ENCODE measurements at places on chromosomes 13 and 19. TPM values are rescaled to one million over a fixed set of nuclear protein-coding genes. Genes with fewer than 3 reads are reported as not detected.

DNA sequence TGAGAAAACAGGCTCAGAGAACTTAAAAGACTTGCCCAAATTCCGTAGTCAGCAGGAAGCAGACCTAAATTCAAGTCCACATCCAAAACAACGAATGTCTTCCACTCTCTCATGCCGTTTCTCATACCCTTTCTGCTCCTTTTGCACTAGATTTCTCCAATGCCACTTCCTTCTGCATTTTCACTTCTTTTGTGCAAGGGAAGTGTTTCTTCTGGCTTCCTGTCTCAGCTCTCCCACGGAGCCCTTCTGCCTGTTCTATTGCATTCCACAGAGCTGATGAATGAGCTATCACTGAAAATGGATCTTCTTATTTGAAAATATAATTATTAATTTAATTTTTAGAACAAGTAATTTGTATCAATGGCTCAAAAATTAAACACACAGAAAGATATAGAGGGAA is 56.1 kb upstream of the STK24 start:
- no peak for DNase-seq

DNA sequence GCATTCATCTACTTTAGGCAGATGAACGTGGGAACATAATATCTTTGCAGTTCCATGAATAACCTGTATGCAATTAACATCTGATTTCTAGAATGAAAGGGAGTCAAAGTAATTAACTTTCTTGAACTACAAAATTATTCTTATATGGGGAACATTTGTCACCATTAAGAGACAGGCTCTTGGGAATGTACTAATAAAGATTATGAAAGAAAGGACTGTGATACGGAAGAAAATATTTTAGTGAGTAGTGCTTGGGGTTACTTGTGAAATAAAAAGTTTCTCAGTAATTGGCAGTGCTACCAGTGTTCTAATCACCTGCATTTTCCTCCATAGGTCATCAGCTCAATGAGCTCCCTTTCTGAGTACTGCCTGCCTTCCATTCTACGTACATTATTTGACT is 85.4 kb downstream of the FRY start:
- no peak for DNase-seq

Gene PEAK3
- total RNA-seq = 2.9 TPM

GRCh38 chr19:57231686-57232085 is 863 bp downstream of the AURKC start:
- no peak for DNase-seq

GRCh38 chr13:35716186-35716585 is 239.7 kb upstream of the MAB21L1 start:
- no peak for DNase-seq

Gene SMIM44
- 11.0 TPM for total RNA-seq

Gene NLRP12
- total RNA-seq = not detected

- DNase-seq = no peak
Measured at GRCh38 chr13:91295712-91296410, 51.6 kb upstream of the MIR17HG start.

DNA sequence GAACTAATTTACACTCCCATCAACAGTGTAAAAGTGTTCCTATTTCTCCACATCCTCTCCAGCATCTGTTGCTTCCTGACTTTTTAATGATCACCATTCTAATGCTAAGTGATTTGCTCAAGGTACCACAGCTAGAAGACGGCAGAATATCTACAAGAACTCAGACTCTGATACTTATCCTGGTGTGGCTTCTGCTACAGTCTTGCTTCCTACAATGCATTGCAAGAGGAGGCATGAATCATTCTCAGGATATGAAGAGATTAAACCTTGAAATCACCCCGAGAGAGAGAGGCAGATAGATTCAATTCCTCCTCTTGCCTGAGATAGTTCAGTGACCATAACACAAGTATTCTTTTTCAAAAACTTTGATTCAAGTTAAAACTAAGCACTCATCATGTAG is 306.4 kb downstream of the TBC1D4 start:
- DNase-seq = no peak

Gene CEACAM3
- total RNA-seq = not detected

Gene ZNF562
- total RNA-seq = 29.5 TPM

Gene PODNL1
- 0.35 TPM for total RNA-seq

- DNase-seq = no peak
Measured at GRCh38 chr13:38167164-38167822, 182.4 kb upstream of the UFM1 start.

Gene MBD3L3
- total RNA-seq = not detected

GRCh38 chr19:29581398-29581797 is 24.7 kb upstream of the POP4 start:
- no peak for DNase-seq

Gene SIGLEC9
- total RNA-seq = not detected

DNA sequence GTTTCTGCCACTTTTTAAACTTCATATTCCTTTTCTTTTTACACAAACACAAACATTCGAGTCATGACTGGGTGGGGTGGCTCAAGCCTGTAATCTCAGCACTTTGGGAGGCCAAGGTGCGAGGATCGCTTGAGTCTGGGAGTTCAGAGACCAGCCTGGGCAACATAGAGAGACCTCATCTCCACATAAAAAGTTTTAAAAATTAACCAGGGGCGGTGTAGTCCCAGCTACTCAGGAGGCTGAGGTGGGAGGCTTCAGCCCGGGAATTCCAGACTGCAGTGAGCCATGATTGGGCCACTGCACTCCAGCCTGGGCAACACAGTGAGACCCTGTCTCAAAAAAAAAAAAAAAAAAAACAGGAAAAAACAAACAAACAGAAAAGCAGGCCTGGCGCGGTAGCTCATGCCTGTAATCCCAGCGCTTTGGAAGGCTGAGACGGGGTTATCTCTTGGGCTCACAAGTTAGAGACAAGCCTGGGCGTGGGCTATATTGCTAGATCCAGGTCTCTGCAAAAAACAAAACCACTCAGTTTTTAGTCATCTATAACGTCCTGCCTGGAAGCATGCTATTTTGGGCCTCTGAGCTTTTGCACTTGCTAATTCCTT is 583 bp upstream of the BAX start:
- peak; percentile 73 for DNase-seq

Gene ZFR2
- total RNA-seq = not detected

Measured in Peyer's patch (tissue), 4 donors.